ENCODE measurements at places on chromosomes 12 and 14. TPM values are rescaled to one million over a fixed set of nuclear protein-coding genes. Genes with fewer than 3 reads are reported as not detected.

Gene ARHGEF40
- 13.7 TPM for total RNA-seq

Gene ZC2HC1C
- total RNA-seq = 4.0 TPM

Gene CCDC184
- 3.6 TPM for total RNA-seq

Gene ACSM4
- total RNA-seq = not detected

Gene LMO3
- not detected for total RNA-seq

Gene KRT8
- 4,320 TPM for total RNA-seq

Gene SMOC1
- 25.5 TPM for total RNA-seq

Gene ASCL1
- not detected for total RNA-seq

Gene STRAP
- total RNA-seq = 188 TPM

Gene MYF6
- not detected for total RNA-seq

Gene CAPZA3
- not detected for total RNA-seq

Gene ARF6
- 82.4 TPM for total RNA-seq

Gene MEG3
- 52.0 TPM for total RNA-seq

Gene OR5AU1
- not detected for total RNA-seq

Gene DCP1B
- 6.7 TPM for total RNA-seq

Gene CCDC198
- total RNA-seq = 3.0 TPM

Gene CLEC9A
- not detected for total RNA-seq

Gene PLEKHG7
- not detected for total RNA-seq

Gene MYBPC1
- total RNA-seq = not detected

Gene SOX5
- not detected for total RNA-seq

Gene ESR2
- 0.08 TPM for total RNA-seq

Gene CDCA4
- total RNA-seq = 43.1 TPM

Gene SPTB
- 0.91 TPM for total RNA-seq

Gene GALC
- total RNA-seq = 13.1 TPM

Gene PAPOLA
- total RNA-seq = 90.3 TPM

Gene ACSS3
- total RNA-seq = not detected

Gene GXYLT1
- total RNA-seq = 15.4 TPM

Gene WNT5B
- total RNA-seq = 4.2 TPM

Gene NR1H4
- 0.09 TPM for total RNA-seq

Gene GLIPR1
- 31.6 TPM for total RNA-seq

Gene E2F7
- total RNA-seq = 8.2 TPM

Gene GUCY2C
- not detected for total RNA-seq

Gene GPR65
- not detected for total RNA-seq

Gene KRT71
- not detected for total RNA-seq

Gene FBLN5
- 3.4 TPM for total RNA-seq

Measured in A549 treated with ZK216348 at 1 μM for 4 hours (cell line).